ENCODE measurements at places on chromosomes 11 and 22.

DNA sequence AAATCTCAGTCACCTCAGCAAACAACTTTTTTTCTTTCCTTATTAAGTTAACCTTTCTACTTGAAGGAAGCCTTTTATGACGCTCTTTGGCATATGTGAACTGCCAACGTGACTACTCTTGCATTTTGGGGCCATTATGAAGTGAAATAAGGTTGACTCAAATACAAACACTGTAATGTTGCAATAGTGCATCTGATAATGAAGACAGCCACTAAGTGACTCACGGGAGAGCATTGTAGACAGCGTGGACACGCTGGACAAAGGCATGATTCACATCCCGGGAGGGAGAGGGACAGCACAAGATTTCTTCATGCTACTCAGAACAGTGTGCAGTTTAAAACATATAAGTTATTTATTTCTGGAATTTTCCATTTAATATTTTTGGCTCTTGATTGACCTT lies 560.8 kb downstream of the ETS1 start:
- no peak for DNase-seq

- DNase-seq, result no peak
Observed at GRCh38 chr11:17275400-17276235, 921 bp upstream of the NUCB2 start.

GRCh38 chr11:75024764-75025211 lies 36.1 kb downstream of the NEU3 start:
- DNase-seq, result no peak

DNA sequence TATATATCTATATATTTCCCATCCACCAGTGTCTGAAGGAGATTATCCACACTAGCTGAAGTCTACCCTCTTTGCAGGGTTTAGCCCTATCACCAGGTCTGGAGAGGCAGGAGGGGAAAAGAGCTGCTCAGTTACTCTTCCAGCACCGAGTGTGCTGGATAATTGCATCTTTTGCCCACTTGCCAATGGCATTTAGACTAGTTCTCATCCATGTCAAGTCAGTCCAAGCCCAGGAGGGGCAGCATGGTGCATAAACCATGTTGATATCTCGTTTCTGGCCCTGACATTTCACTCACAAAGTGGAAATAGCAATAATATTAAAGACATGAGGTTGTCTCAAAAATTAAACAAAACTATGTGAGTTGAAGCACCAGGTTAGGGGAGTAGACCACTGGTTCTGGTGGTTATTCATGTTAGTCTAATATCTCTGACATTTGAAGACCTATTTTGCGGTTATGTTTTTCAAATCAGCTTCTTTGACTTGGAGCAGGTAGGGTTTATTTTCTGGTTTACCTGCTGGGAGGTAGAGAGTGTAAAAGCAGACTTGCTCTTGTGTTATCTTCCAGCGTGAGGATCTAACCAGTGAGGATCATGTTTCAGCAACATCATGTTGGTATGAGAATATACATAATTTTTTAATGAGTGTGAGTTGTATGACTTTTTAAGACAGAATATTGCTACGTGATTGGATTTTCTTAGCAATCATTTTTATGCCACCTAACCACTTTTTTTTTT lies 273.2 kb upstream of the KIRREL3 start:
- no peak for DNase-seq

- DNase-seq, result peak; percentile 82
Observed at GRCh38 chr11:15750535-15751308, 605.6 kb downstream of the SOX6 start.

GRCh38 chr11:67054346-67054835 lies 2.3 kb upstream of the RHOD start:
- DNase-seq, result no peak

DNA sequence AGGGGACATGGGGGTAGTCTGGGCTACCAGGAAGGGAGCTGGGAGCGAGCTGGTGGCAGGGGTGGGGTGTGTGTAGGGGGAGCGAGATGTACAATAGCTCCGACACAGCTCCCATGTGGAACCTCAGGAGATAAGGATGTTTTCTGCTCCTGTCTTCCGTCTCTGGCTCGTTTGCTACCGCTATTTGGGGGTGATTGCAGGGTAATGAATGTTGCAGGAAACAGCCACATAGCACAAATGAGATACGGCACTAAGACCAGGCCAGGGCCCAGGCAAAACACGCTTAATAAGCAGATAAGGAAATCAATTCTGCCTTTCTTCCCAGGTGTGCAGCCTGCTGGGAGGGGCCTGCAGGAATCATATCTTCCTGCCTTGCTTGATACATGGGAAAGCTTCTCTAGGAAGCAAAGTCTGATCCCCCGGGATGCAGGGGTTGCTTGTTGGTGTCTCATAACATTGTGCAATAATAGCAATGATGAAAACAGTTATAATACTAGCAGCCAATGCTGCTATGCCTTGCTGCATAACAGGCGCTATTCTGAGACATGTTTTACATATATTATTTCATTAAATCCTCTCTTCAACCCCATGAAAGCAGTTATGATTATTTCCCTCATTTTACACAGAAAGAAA lies 158.7 kb downstream of the ST3GAL4 start:
- no peak for DNase-seq

- DNase-seq, result no peak
Observed at GRCh38 chr11:65962141-65962564, 619 bp downstream of the SART1 start.

DNA sequence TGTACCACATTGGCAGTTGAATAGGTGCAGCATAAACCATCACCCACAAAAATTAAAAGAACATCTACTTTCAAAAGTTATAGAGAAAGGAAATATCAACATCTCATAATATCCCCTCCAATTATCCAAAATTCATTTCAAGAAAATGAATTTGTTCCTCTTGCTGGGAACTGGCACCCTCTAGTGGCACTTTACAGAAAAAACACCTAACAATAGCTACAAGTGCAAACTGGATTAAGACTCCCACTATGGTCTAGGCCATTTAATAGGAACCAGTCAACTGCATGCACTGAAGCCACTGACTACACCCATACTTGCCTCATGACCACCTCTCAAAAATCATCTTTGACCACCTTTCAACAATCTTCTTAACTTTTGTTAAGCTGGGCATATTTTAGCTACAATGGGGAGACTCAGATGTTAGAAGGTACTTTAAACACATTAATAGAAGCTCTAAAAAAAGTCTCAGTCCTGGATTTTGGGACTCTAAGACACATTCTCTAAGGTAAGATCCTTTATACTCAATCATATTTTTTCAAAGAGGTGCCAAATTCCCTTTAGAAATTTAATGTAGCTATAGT lies 17.3 kb downstream of the TRAF6 start:
- DNase-seq, result peak; percentile 35

- DNase-seq, result no peak
Observed at GRCh38 chr11:112606656-112607055, 346.0 kb upstream of the PLET1 start.

DNA sequence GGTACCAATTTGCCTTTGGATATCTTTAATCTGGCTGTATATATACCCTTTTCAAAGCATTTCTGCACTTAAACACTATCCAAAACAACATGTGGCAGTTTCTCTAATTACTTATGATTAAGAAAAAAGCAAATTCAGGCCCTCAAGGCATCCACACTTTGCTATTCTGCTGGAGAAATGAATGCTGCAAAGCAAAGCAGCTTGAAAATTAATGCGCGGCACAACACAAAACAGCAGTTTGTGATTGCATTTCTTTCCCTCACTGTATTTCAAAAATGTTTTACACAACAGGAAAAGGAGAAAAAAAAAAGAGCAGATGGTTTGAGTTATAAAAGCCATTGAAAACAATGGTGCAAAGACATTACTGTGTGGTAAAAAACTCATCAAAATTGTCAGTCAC lies 738.4 kb upstream of the RAG2 start:
- no peak for DNase-seq

- DNase-seq, result no peak
Observed at GRCh38 chr11:75814363-75814676, 690 bp upstream of the UVRAG start.

DNA sequence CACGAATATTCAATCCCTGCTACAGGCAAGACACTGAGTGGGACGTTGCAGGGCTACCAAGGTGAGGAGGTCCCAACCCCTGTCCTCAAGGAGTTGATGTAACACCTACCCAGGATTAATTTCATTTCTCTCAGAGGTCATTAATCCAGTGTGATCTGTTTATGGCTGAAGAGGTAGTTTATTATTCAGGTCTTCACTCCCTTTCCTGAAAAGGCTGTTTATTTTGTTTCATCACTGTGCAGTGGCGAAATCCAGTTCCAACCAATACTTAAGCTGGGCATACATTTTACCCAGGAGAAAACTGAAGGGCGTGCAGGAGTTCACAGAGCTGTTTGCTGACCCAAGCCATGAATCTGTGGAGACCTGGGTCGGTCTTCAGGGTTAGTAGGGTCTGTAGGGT lies 2.7 kb upstream of the PTPRJ start:
- no peak for DNase-seq

DNA sequence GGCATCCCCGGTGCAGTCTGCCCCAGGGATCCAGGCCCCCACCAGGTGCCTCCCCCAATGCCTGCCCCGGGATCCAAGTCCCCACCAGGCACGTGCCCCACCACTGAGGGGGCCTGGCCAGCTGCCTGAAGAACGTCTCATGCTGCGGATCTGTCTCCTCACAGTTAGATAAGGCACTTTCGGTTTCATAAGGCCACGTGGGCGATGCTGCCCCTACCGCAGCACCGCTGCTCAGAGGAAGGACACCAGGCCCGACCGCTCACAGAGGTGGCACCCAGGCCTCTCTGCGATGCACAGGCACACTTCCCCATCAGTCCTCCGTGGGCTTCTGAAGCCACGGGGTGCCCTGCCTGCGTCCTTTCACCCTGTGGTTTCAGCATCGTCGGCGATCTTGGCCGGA lies 68.1 kb upstream of the BID start:
- DNase-seq, result no peak

GRCh38 chr22:24554313-24555164 lies at the start of gene GUCD1:
Gene GUCD1 (minus strand): TSS chr22:24555138. CDS start chr22:24554991, 147 bp downstream.
- no peak for DNase-seq

- no peak for DNase-seq
Observed at GRCh38 chr11:45646275-45646927, 19.0 kb downstream of the CHST1 start.

DNA sequence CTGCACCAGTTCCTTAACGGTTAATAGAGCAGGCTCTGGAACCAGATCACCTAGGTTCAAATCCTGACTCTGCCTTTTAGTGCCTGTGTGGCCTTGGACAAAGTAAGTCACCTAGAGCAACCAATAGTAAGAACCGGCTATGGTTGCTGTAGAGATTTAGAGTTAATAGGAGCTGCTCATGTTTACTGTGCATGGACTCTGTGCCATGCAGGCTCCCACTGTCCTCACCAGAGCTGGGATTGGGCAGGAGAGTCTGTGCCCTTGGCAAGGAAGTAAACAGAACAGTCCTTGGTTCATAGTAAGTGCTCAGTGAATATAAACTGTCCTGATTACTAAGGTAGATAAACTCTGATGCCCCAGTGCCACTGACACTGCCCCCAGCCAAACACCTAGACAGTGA lies 1.4 kb upstream of the TP53I11 start:
- DNase-seq, result no peak

- DNase-seq, result no peak
Observed at GRCh38 chr22:43004362-43005035, 10.4 kb downstream of the PACSIN2 start.

GRCh38 chr11:33706966-33707365 lies 6.3 kb upstream of the C11orf91 start:
- no peak for DNase-seq

DNA sequence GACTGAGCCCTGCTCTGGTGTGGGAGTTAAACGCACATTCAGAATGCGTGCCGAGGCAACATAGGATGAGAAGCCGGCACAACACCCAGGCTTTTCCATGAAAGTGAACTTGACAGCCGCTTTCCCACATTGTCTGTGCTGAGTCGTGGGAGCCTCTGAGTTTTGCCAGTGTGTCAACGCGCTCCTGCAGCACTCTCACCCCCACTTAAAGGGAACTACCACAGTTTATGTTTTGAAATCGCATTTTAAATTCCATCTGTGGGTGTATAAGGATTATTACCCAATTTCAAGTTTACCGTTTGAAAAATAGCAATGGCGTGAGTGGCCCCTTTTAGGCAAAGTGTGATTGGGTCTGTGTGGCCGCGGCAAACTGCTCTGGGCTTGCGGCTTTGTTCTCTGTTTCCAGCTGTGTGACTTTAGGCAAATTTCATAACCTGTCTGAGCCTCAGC lies 81.5 kb downstream of the FBLN1 start:
- no peak for DNase-seq

DNA sequence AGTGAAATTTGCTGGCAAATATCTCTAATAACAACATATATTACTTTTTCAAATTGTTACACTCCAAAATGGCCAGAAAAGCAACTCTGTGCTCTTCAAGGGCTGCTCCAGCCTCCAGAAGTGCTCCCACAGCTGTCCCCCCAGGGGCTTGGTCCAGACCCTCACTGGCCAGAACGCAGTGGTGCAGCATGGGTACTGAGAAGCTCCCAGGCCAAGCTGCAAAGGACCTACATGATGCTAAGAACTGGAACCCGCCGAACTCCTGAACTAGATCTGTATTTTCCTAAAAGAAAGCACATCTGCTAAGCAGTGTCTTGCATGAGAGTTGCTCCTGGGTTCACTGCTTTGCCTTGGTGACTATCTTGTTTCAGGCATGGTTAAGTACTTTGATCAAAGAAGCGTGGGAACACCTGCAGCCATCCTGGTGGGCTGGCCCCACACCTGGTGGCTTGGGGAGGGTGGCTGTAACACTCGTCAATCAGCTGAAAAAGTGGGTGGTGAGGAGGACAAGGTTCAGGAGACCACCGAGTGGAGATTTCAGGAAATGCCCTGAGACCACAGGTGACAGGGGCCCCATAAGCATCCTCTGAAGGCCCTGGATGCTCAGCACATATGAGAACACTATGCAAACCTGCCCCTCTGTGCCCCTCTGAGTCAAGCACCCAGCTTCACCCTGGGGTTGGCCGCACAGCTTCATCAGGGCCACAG lies 72.7 kb upstream of the PITPNB start:
- no peak for DNase-seq

GRCh38 chr22:19117111-19117512 lies 5.1 kb downstream of the DGCR2 start:
- peak; percentile 88 for DNase-seq

- DNase-seq, result no peak
Observed at GRCh38 chr22:47727641-47728040, 965.2 kb downstream of the TBC1D22A start.

DNA sequence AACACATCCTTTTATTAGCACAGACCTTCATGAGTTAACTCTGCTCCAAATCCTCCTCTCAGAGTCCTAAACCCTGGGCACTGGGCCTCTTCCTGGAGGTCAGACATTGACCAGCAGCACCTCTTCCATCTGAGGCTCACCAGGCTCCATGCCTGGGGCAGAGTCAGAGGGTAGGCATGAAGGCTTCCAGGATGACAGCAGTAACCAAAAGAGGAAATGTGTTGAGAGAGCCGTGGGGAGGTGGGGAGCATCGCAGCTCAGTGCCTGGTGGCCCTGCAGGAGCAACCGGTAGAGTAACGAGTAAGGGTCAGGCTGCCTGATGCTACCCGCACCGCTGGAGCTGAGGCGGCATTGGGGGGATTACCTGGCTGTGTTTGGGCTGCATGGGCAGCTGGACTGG lies 9.4 kb upstream of the NAV2 start:
- no peak for DNase-seq

GRCh38 chr11:9015677-9016076 lies 11.9 kb upstream of the NRIP3 start:
- peak; percentile 76 for DNase-seq

- DNase-seq, result no peak
Observed at GRCh38 chr22:44807915-44808690, 55.7 kb downstream of the ARHGAP8 start.
